ENCODE measurements at places on chromosomes 11 and 22.

DNA sequence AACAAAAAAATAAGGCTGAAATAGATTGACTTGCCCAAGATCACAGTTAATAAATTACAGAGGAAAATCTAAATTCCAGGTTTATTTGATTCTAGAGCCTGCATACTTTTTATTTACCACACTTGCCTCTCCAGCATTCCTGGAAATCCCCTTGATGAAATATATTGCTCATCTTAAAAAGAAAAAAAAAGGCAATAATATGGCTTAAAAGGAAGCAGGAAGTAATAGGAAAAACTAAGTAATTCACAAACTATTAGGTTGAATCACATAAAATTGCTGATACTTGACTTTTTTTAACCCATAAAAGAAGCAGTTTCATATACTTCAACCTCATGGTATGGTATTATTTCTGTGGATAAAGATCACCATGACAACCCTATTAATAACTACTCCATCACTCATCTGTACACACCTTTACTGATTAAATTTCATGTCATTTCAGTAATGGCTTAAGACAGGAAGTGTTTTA is 52.9 kb downstream of the COPB1 start:
- no peak for DNase-seq

DNA sequence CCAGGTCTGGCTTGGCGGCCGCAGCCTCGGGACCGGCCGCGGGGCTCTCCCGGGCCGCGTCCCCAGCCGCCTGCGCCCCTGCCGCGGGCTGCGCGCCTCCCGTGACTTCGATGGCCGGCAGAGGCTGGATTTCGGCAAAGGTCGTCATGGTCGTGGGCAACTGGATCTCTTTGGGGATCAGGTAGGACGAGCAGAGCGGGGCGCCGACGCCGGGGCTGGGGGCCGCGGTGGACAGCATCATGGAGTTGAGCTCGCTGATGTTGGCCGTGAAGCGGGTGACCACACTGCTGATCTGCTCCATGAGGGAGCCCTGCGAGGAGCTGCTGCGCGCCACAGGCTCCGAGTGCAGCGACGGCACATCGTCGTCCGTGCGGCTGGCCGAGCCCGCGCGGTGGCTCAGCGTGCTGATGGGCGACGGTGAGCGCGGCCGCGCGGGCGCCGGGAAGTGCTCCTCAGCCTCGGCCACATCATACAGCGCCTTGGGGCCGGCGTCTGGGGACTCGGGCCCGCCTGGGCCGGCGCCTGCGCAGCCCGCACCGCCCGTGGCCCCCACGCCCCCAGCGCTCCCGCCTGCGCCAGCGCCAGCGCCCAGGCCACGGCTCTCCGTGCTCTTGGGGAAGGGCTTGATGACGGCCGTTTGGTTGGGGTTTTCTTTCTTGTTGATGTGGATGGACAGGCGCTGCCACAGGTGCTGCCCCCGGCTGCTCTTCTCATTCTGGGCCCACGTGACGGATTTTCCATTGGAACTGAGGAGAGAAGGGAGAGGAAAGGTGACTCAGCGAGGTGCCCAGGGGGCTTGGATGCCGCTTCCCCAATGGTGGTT is 171.4 kb upstream of the CTSC start:
- DNase-seq: peak; percentile 7

GRCh38 chr11:96309016-96309642 is 33.9 kb downstream of the MAML2 start:
- DNase-seq: no peak

DNA sequence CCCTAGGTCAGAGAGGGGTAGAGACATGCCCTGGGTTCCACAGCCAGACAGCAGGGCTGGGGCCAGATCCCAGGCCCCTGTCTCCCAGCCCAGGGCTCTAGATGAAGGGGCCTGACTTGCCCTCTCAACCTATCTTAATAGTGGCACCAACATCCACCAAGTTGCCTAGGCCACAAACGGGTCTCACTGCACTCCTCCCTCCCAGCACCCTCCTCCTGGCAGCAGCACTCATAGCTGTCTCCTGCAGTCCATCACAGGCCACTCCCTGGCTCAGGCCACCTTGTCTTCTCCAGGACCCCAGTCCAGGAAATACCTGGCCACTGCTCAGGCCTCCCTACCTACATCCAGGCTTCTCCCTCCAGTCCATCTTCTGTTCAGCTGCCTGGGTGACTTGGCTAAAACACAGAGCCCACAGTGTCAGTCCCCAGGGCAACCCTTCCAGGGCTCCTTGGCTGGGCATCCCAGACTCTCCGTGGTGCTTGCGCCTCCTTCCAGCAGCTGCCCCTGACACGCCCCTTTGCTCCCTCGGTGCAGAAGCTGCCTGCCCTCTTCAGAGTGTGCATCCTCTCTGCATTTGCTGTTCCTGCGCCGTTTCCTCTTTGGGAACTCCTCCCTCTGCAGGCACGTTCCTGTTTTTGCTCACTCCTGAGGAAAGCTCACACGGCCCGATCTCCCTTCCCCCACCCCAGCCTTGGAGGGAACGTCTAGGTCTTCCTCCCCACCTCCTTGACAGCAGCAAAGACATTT is 40.5 kb downstream of the LRRC32 start:
- DNase-seq: no peak

GRCh38 chr11:111454561-111455192 is 57.5 kb downstream of the BTG4 start:
- DNase-seq: peak; percentile 55

DNA sequence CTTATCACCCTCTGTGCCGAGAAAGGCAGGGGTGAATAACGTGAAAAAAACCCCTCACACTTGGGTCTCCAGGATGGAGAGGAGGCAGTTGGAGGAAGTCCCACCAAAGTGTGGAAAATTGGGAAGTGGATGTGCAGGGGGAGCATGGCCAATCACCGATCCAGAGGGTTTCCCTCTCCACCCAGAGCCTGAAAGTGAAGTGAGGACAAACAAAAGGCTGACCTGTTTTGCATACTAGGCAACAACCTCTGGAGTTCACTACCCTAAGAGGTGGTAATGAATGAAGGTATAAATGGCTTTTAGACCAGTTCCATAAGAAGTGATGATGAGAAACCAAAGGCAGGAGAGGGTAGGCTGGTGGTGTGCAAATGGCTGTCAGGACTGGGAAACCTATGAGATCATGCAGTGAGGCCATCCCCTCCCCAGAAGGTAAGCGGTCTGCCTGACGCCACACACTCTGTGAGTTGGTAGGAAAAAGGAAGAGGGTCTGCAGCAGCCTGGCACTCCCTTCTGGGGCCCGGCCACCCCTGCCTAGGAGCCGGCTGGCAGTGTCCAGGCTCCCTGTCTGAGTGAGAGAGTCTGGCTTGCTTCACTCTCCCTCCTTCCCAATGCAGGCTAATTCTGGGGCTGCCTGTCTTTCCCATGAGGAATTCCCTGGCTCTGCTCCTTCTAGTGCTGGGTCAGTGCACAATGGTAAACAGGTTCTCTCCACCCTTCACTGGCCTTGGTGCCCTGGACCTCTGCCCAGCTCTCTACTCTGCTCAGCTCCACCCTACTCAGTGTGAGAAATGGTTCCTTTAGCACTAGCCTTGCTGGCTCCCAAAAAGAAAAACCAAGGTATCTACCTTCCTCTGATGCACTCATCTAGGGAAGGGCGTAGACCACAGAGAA is 15.6 kb downstream of the TBC1D10A start:
- no peak for DNase-seq

DNA sequence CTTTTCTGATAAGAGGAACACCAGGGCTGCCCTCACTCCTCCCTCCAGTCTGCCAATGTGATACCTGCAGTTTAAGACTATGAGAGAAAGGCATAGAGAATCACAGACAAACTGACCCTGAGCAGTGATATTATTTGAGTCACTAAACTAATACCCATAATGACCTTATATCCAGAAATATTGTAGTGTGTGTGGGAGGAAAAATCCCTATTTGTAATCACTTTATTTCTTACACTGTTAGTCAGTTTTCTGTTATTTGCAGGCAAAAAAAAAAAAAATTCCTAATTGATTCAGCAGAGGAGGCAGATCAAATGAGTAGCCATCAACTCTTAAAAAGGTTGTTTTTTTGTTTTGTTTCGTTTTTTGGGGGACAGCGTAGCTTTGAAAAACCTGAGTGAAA is 82.5 kb downstream of the MAML2 start:
- DNase-seq: no peak

- DNase-seq: no peak
Measured at GRCh38 chr22:49372111-49372529, 455.6 kb downstream of the BRD1 start.

DNA sequence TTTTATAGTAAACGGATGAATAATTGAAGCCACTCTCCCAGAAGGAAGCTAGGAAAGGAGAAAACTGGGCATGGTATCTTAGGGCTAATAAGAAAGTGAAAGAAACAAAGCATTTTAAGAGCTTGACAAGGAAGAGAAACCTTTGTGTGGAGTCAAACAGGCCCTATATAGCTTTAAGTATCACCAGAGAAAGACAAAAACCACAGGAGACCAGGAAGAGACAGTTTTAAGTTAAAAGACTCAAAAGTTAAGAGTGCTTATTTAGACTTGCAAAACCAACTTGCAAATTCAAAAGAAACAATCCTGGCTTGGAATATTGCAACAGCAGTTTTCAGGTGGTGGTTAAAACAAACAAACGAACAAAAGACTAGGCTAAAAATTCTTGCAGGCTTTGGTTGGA is 3.4 kb downstream of the PAK1 start:
- DNase-seq: no peak

DNA sequence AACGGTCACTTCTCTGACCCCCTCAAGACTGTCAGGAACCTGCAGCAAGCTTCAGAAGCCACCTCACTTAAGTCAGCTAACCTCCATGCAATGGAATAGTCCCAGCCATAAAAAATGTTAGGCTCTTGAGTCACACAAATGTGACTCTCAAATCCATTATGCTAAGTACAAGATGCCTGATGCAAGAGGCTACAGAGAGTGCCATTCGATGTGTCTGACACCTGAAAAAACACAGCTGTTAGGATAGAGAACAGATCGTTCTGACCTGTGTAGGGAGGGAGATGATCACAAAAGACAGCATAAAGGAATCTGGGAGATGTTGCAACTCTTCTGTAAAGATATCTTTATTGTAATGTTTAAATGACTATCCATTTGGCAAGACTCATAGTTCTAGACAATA is 712.4 kb downstream of the TBC1D22A start:
- DNase-seq: no peak

- DNase-seq: no peak
Measured at GRCh38 chr11:76910620-76911414, 50.1 kb downstream of the ACER3 start.

Measured in stimulated activated CD4-positive, alpha-beta T cell treated with anti-CD3 and anti-CD28 coated beads, Interleukin-4, amount 100 ng/mL, for 24 hours (primary cell).